ENCODE measurements at places on chromosomes 1 and 21.

- DNase-seq: no peak
Observed at GRCh38 chr1:2465371-2466269, 10.5 kb upstream of the PLCH2 start.

GRCh38 chr1:6248932-6249738 is 5.2 kb downstream of the HES3 start:
- no peak for DNase-seq

DNA sequence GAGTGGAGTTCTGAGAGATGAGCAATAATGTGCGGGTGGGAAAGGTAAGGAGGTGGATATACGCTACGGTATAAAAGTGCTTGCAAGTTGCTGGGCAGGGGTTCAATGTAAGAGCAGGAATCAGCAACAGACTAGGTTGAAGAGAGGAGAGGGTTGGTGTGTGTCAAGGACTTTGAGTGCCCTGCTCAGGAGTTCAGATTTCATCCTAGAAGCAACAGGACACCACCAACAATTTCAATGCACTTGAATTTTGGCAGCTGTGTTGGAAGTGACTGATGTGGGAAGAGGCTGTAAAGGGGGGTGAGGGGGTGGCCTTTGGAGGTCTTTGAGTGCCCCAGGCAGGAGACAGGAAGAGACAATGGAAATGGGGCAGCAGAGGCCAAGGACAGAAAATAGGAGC is 57.3 kb downstream of the RHOU start:
- no peak for DNase-seq

GRCh38 chr1:155326020-155326526 is 5.4 kb downstream of the RUSC1 start:
- DNase-seq: no peak

DNA sequence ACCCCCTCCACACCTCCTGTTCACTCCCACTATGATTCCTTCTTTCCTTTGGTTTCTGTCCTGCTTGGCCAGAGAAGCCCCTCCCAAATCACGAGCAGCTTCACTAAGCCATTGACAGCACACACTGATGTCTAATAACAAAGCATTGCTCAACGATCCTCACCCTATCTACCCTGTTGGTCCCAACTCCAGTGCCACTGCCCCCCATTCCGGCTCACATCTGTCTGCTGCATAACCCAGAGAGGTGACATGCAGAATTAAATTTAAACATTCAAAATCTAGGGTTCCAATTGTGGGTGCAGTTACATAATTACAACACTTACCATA is 236.9 kb downstream of the TTLL7 start:
- DNase-seq: no peak

GRCh38 chr1:24413350-24414163 is at the start of gene STPG1:
Gene STPG1 (minus strand): TSS chr1:24413782. CDS start chr1:24401388, 12,394 bp downstream.
- peak; percentile 57 for DNase-seq

DNA sequence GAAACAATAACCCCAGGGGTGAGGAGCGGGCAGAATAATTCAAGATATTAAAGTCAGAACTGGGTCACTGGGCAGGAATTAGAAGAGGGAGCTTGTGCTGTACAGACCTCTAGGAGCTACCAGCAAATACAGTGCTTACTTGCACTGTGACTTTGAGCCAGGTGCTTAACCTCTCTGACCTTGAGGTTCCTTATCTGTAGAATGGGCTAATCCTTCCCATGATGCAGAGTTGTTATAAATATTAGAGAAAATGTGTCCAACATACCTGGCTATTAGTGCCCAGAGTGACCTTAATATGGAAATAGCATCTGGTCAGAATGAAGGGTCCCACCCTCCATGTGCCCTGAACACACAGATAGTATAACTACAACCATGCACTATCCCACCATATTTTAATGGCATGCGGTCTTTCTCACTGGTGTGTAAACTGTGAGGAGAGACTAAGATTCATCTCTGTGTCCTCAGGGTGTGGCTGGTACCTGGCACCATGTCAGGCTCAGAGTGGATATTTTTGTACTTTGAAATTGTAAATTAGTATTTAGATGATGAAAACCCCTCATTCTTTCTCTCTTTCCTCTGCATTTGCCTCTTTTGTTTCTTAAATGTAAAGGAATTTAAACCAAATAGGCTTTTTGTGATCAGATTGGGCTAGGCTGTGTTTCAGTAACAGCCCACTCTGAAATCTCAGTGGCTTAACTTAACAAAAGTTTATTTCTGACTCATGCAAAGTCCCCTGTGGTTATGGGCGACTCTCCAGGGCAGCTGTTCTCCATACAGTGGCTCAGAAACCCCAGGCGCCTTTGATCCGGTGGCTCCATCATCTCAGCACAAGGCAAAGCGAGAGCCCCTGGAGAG is 60.0 kb upstream of the ROR1 start:
- DNase-seq: no peak

- no peak for DNase-seq
Observed at GRCh38 chr1:200916152-200916551, 21.5 kb downstream of the INAVA start.

GRCh38 chr1:92832537-92833114 is 786 bp downstream of the RPL5 start:
- no peak for DNase-seq

- DNase-seq: peak; percentile 42
Observed at GRCh38 chr1:91876040-91876470, 9.9 kb downstream of the TGFBR3 start.

DNA sequence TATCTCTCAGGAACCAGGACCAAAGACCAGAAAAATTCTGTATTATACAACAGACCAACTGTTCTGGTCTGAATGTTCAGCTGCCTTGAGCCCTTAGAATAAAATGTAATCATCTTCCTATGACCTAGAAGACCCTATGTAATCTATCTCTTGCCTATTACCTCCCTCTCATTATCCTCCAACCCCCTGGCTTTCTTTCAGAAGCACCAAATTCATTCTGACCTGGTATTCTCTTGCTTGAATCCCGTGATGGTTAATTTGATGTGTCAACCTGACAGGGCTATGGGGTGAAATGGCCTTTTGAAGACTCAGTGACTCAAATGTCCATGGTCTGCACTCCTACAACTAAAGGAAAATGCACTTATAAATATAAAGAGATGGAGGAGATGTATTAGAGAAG is 21.8 kb upstream of the FBXO28 start:
- no peak for DNase-seq
